ENCODE measurements at places on chromosomes 7 and 10.

- DNase-seq, result no peak
These were observed 190.0 kb downstream of the CFTR start for GRCh38 chr7:117669818-117670217.

GRCh38 chr7:91103363-91103762, 160.9 kb upstream of the FZD1 start:
- no peak for DNase-seq

DNA sequence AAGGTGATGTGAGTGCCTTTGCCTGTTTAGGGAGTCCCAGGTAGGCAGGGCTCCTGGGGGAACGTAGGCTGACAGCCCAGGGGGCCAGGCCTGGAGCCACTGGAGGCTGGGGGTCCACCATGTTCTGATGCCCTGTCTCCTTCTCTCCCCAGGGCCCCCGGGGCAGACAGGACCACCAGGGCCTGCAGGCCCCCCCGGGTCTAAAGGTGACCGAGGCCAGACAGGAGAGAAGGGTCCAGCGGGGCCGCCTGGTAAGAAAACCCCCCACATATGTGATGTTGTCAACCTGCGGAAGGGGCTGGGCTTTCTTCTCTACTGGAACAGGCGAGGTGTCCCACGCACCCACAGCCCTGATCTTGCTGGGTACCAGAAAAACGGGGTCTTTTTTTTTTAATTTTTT, 85.2 kb downstream of the MYL10 start:
- no peak for DNase-seq

- no peak for DNase-seq
These were observed 24.8 kb downstream of the FGFBP3 start for GRCh38 chr10:91884536-91884935.

DNA sequence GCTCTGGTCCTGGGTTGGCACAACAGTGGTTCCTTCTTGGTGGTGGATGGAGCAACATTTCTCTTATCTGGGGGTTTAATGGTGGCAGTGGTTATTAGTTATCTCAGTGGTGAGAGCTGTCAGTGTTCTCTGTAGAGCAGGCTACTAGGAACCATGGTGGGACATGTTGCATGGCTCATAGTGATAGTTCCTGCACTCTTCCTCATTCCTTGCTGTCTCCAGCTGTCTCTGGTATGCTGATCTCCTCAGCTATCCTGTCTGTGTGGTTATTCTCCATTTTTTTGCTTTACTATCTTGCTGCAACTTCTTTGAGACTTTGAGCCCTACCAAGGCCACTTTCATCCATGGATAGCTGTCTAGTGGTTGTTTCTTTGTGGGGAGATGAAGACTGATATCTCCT, 44.0 kb downstream of the CCDC7 start:
- no peak for DNase-seq

DNA sequence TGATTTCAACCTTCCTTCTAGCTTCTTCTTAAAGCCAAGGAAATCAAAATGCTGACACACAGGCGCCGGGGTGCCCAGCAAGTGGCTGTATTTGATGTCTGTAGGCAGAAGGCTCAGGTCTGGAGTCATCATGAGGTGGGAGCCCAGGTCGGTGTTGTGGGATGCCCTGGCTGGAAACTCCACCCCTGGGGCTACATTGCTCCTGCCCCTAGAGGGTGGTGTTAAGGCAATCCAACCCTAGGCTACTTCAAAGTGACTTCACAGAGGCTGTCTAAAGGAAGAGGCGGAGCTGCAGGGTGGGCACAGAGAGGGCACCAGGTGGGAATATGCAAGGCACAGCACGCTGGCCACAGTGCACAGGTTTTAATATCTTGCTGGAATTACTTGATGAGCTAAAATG, 200.9 kb downstream of the ADAM12 start:
- no peak for DNase-seq
